ENCODE measurements at places on chromosomes 7 and 10. TPM values are rescaled to one million over a fixed set of nuclear protein-coding genes. Genes with fewer than 3 reads are reported as not detected.

MYPN gene
- not detected for total RNA-seq

DNA sequence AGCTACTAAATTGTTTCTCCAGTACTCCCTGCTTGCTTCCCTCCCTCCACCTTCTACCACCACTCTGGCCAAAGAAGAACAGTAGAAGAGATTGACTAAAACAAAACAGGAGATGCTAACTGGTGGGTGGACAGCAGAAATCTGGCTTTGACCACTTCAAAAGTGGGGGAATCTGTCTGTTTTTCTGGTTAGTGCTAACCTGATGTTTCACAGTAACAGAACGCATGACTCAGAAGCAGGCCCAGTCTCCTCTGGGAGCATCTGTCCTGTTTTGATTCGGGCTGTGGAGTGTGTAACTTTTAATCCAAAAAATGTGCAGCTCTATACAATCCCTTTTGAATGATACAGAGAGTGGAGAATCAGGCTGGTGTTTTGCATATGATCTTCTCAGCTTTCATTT is 32.7 kb upstream of the ZNF438 start:
- no peak for DNase-seq

CLDN4 gene
- not detected for total RNA-seq

DNA sequence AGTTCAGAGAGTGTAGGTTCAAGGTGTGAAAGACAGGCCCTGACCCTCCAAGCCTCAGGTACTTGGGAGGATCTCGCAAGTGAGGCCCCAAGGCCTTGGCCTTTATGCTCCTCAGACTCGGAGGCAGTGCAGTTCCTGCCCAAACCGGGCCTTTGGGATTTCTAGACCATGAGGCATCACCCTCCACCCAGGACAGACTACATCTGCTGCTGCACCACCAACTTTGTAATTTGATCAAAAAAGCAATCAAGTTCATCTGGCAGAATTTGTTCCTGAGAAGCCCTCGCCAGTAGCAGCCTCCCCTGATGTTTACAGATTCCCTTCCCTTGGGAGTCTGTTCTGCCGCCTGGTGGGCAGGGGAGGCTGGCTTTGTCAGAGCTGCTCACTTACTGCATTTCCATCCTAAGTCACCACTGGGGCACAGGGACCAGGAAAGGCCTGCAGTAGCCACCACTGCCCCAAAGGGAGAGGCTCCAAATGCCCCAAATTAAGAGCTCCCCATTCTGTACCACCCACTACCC is 2.1 kb downstream of the CAMK2G start:
- DNase-seq: no peak

- DNase-seq: no peak
Measured at GRCh38 chr7:88233828-88234227, 14.0 kb upstream of the SRI start.

- DNase-seq: peak; percentile 90
Measured at GRCh38 chr7:141737836-141738591, at the start of gene SSBP1. Gene SSBP1, plus strand, starts transcription at chr7:141738358. Its CDS starts 809 bp downstream, at chr7:141739167.

GRCh38 chr10:113493195-113493594 is 59.7 kb upstream of the HABP2 start:
- no peak for DNase-seq

GRCh38 chr10:49327036-49327813 is 28.3 kb downstream of the C10orf71 start:
- DNase-seq: no peak

ACBD7 gene
- not detected for total RNA-seq

ACSM6 gene
- not detected for total RNA-seq

DNA sequence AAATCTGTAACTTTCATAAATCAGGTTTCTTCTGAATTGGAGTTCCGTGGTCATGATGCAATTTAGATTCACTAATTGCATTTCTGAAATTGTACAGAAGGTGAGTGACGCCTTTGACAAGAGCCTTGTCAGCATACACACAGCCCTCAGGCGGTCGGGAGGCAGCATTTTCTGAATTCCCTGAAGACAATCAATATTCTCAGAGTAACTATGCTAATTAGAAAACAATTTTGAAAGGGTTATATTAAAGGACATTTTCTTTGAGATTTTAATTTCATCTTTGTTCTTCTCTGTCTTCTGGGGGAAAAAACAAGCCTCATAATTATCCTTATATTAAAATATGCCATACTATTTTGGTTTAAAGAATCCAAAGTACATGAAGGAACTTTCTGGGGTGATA is 55.2 kb upstream of the SLC26A5 start:
- no peak for DNase-seq

GRCh38 chr7:151883857-151884256 is 6.9 kb upstream of the PRKAG2 start:
- DNase-seq: no peak

GRCh38 chr7:107728276-107728675 is 15.7 kb upstream of the CBLL1 start:
- no peak for DNase-seq

ASB10 gene
- not detected for total RNA-seq

STRIP2 gene
- total RNA-seq: 0.47 TPM

DNA sequence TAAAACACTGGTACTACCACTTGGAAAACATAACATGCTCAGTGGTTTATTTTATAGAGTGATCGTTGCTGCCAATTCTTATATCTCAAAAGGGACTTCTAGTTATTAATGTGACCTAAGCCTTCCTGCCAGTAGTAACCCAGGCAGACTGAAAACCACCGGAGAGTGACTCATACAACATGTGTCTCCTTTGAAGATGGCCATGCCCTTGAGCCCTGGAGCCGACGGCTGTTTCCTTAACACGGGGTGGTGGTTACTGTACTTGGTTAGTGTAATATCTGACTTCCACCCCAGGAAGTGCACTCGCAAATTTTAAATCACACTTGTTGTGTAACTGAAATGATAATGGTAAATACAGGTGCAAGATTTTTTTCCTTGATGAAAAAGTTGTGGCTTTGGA is 30.5 kb downstream of the JAKMIP3 start:
- DNase-seq: no peak

DNA sequence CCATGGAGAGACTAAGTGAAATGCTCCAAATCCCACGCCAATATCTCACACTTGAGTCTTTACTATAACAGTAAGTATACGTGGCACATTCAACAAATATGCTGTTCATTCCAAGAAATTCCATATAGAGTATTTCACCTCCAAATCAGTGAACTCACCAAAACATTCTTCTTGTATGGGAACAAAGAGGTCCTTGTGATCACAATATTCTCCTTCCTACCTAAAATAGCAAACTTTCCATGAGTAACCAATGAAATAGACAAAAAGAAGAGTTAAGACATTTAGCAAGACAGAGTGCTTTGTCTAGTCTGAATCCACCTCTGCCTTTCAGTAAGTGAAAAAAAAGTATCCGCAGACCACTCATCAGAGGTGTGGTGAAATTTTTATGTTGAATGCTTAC is 77.3 kb upstream of the NXPH1 start:
- DNase-seq: no peak

GRCh38 chr7:74026903-74027682 is 880 bp upstream of the ELN start:
- peak; percentile 25 for DNase-seq

MMD2 gene
- not detected for total RNA-seq

COX19 gene
- 44.1 TPM for total RNA-seq

- no peak for DNase-seq
Measured at GRCh38 chr7:80478683-80479082, 33.2 kb downstream of the GNAT3 start.

SDK1 gene
- total RNA-seq: 1.7 TPM

GRCh38 chr7:37251222-37251621 is 197.4 kb downstream of the ELMO1 start:
- DNase-seq: no peak

GRCh38 chr10:14009371-14010100 is 321.2 kb downstream of the FRMD4A start:
- DNase-seq: peak; percentile 73

ALOX5 gene
- total RNA-seq: 25.2 TPM

CDC14C gene
- total RNA-seq: not detected

- DNase-seq: no peak
Measured at GRCh38 chr10:132919374-132920100, 22.8 kb downstream of the CFAP46 start.

C10orf62 gene
- total RNA-seq: not detected

PPP1R17 gene
- total RNA-seq: not detected

DNA sequence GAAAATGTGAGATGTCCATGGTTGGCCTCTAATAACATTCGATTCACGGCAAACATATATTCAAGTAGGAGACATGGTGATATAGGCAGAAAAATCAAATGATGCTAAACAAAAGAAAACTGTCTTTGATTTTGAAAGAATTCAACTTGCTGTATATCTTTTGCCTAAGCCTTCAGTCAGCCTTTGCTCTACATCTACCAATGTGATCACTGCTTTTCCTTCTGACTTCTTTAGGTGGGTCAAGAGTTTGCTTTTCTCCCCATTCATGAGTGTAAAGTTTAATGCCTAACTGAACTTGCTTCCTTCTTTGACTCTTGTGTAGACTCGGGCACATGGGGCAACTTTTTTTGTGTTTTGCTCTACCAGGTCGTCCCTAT is 417 bp upstream of the HIF1AN start:
- DNase-seq: no peak

DNA sequence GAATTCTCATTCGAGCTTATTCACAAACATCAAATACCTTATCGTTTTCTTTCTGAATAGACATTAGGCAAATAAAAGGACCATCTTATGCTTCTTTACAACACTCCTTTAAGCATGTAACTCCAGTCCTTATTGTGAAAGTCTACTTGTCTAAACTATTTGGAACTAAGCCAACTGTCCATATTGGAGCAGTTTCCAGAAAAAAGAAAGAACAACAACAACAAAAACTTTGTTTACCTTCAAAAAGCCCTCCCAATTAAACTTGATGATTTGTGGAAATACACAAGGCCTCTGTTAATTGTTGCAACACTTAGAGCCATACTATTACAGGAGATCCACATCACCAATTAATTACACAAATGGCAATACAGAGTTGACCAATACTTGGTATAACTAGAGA is 163.6 kb downstream of the GALNT11 start:
- DNase-seq: no peak

DNA sequence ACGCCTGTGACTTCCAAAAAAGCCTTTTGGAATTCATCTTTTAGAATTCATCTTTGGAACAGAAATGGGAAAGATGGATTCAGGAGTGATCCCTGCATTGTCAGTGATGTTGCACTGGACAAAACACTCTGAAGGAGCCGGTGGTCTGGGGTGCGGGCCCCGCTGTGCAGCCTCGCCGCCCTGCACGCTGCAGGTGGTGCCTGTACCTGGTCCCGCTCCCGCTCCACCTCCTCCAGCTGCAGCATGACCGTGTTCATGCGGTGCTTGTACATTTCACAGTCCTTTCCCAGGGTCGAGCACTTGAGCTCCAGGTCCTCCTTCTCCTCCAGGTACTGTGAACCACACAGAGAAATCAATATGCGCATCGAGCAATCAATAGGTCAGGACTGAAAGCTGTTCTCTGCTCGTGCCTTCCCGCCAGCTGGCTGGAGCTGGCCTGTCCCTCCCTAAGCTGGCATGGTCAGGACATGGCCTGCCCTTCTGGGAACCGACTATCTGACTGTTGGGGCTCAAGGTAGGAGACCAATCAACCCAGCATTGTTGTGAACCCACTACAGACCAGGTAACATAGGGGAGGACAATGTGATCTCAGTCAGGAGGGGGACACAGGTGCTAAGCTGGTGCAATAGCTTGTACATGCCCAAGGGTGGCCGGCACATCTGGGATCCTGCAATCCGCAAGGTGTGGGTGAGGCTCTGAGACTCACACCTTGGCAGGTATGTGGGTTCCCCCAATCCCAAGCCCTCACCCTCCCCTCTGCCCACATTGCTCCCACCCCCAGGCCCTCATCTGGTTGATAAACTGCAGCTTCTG is 93.8 kb upstream of the GNA12 start:
- DNase-seq: no peak

MAT1A gene
- not detected for total RNA-seq

- DNase-seq: no peak
Measured at GRCh38 chr10:91257310-91257709, 36.8 kb downstream of the PCGF5 start.

AKR1C2 gene
- not detected for total RNA-seq

GRCh38 chr10:27482984-27483956 is 20.8 kb upstream of the RAB18 start:
- no peak for DNase-seq

GPR146 gene
- total RNA-seq: 14.7 TPM

GRCh38 chr7:105164751-105165150 is 150.7 kb downstream of the KMT2E start:
- no peak for DNase-seq

RPEL1 gene
- not detected for total RNA-seq

GPR85 gene
- total RNA-seq: not detected

GRCh38 chr7:154862153-154862791 is 140.7 kb downstream of the PAXIP1 start:
- no peak for DNase-seq

GRCh38 chr7:11557627-11558026 is 274.4 kb downstream of the THSD7A start:
- no peak for DNase-seq

TMEM178B gene
- total RNA-seq: 0.50 TPM

IRF5 gene
- total RNA-seq: 5.0 TPM

GRCh38 chr7:105689067-105689819 is 108.0 kb upstream of the EFCAB10 start:
- no peak for DNase-seq

DNA sequence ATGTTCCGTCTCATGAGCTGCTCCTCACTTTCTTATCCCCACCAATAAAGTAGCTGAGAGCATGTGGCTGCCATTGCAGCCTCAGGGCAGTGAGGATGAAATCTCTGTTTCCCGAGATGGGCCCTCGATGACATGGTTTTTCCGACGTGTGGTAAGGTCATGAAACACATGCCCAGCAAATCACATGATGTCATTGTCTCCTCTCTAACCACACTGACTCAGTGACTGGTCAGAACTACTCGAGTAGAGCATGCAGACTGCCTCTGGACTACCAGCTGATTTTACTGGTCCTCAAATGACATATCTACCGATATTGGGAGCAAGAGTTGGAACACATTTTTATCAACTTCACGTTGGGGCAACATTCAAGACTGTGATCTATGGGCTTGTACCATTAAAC is 786.1 kb downstream of the CNTNAP2 start:
- no peak for DNase-seq

GRCh38 chr10:63438506-63439498 is 27.0 kb downstream of the JMJD1C start:
- no peak for DNase-seq

DNA sequence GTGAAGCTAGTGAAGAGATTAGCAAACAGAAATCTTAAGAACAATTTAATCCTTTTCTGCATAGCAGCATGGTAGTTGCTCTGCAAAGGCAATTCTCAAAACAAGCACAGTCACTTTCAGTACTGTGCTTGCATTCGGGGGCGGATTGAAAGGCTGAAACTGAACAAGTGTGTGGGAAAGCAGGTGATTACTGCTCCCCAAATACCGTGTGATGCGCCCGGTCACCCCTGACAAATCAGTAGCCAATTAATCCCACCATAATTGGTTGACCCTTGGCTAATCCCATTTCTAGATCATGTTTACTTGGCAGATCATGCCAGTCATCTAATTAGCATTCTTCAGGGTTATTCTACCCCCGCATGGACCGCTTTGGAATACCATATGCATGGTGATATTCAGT is 76.5 kb upstream of the ADRB1 start:
- no peak for DNase-seq

DNA sequence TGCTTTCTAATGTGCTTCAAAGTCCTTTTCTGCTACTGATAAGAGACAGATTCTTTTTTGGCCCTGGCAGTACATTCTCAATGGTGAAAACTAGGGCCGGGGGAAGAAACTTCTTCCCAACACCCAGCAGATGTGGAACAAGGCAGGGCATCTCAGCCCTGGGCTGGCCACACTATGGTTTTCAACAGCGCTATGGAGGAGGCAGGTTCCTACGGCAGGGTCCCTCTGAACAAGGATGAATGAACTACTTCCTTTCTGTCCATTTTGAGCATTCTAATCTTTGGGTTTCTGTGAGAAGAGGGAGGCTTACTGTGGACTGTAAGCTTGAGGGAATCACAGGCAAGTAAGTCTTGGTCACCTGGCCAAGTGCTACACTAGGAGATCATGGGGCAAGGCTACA is 78.7 kb downstream of the VSTM4 start:
- no peak for DNase-seq
